Muscle of arm (tissue), 14 donors: ENCODE measurements at places on chromosomes 5 and 9.
A peak's percentile ranks its signal among the peaks of the same experiment; 100 is the strongest.

DNA sequence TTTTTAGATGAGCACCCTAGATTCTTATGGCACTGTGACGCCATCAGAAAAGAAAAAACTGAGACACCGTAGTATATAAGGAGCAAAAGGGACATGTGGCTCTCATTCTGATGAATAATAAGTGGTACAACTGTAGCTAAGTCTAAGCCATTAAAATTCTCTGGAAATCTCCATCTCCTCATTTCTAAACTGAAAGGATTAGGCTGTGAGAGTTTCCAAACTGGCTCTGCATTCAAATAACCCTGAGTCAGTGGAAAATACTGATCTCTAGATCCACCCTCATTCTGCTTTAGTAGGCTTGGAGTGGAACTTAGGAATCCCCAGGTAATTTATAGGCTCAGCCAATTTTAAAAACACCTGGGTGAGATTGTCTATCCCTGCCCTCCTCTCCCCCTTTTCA, 28.5 kb downstream of the PTAR1 start:
- DNase-seq, result no peak

GRCh38 chr5:156479849-156480248, 152.9 kb downstream of the SGCD start:
- no peak for DNase-seq

DNA sequence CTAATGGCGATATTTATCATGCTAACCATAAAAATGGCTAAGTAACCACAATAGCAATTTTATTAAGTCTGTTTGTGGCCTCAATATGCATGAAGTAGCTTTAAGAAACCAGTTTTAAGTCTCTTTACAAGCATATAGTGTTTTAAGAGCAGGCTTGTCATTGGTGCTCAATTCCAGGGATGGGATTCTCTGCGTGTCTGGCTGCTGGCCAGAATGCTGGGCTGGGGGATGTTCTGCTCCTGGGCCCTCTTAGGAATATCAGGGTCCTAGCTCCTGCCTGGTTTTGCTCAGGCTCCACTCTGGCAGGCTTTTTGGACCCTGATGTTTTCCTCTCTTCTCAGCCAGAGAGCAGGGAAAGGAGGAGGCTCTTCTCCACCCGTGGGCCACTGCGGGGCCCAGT, 127.2 kb downstream of the PDE8B start:
- peak; percentile 49 for DNase-seq

- DNase-seq, result no peak
Observed at GRCh38 chr5:169303119-169303515, 2.2 kb upstream of the SLIT3 start.

DNA sequence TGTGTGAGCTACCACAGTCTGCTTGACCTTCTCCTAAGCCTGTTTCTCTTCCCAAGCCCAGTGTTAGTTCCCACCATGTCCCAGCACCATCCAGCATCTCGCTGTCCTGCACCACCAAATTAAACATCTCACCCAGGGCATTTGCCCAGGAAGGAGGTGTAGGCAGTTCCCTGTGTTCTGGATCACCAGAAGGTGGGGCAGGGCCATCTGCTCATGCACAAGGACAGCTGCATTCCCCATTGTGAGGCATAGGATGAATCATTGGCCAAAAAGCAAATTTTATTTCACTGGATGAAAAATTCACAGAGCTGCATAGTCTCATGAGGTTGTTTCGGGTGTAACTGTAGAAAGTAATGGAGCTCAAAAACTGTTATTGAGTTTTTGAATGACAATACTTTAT, 89.5 kb upstream of the GRIA1 start:
- DNase-seq, result no peak

DNA sequence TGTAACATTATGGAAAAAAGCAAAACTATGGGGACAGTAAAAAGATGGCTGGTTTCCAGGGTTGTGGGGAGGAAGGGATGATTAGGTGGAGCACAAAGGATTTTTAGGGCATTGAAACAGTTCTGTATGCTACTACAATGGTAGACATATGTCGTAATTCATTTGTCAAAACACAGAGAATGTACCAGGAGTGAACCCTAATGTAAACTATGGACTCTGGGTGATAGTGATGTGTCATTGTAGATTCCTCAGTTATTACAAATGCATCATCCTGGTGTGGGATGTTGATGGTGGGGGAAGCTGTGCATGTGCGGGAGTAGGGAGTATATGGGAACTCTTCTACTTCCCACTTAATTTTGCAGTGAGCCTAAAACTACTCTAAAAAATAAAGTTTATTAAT, 135.0 kb upstream of the GABRP start:
- DNase-seq, result no peak

GRCh38 chr5:112800891-112801290, 60.2 kb upstream of the SRP19 start:
- no peak for DNase-seq

DNA sequence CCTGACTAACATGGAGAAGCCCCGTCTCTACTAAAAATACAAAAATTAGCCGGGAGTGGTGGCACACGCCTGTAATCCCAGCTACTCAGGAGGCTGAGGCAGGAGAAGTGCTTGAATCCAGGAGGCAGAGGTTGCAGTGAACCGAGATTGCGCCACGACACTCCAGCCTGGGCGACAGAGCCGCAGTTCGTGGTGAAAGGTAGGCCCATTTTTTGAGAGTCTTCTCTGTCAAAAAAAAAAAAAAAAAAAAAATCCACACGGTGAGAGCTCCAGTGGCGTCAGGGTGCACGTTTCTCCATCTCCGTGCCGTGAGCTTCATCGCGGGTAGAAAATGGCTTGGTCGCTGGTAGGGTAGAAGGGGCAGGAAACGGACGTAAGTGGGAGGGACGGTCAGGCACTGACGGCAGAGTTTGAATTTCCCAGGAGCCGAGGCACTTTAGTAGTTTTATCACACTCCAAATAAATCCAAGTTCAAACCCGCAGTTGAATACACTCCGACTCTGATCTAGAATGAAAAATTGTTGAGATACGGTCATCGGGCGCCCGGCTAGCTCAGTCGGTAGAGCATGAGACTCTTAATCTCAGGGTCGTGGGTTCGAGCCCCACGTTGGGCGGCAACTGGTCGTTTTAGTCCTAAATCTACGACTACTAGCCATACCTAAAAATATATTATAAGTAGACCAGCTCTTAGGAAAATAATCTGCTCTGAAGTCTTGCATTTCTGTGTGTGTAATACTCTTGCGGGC, 2.4 kb upstream of the TRIM7 start:
- peak; percentile 85 for DNase-seq

DNA sequence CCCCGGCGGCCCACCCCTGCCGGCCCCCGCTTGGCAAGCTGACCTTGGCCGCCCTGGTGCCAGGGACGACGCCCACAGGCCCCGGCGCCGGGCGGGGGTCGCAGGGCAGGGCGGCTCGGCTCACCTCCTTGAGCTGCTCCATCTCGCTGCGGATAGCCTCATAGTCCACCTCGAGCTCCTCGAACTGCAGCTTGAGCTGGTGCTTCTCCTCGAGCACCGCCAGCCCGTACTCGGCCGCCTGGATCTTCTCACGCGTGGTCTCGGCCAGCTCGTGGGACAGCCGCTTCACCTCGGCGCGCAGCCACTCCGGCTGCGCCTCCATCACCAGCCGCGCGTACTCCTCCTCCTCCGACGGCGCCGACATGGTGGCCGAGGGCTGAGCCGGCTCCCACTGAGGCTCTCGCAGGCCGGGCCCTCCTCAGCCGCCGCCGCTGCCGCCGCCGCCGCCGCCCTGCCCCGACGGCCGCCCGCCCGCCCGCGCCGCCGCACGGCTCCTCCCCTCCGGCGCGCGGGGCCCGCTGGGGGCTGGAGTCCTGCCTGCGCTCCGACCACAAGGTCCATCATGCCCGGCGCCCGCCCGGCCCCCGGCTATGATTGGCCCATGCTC, at the start of gene BICD2:
BICD2 (minus strand) TSS at position 453 of the 607 bp plus-strand sequence; CDS start at position 364, 89 bp downstream.
- DNase-seq, result no peak

DNA sequence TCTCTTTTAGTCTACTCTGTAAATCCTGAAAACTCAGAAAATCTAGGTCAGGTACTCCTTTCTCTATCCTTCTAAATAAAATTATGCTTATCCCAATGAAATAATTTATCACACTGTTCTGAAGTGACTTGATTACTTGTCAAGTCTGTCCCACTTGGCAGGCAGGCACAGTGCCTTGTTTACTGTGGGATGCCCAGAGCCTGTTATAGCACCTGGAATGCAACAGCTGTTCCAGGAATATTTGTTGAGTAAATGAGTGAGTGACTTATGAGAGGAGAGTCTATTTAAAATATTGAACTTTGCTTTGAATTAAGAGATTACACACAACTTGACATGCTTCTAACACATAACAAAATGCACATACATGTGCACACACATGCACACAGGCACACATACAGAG, 130.0 kb downstream of the MPDZ start:
- DNase-seq, result no peak

GRCh38 chr5:111582993-111583601, 70.8 kb upstream of the STARD4 start:
- no peak for DNase-seq

DNA sequence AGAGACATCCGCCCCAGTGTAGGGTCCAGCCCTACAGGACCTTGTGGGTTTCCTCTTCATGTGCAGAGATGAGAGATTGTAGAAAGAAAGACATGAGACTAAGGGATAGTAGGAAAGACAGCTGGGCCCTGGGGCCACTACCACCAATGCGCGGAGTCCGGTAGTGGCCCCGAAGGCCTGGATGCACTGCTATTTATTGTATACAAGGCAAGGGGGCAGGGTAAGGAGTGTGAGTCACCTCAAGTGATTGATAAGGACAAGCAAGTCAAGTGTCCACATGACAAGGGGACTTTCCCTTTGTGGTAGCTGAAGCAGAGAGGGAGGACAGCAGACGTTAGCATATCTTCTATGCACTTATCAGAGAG, 6.2 kb upstream of the TMEM141 start:
- no peak for DNase-seq

DNA sequence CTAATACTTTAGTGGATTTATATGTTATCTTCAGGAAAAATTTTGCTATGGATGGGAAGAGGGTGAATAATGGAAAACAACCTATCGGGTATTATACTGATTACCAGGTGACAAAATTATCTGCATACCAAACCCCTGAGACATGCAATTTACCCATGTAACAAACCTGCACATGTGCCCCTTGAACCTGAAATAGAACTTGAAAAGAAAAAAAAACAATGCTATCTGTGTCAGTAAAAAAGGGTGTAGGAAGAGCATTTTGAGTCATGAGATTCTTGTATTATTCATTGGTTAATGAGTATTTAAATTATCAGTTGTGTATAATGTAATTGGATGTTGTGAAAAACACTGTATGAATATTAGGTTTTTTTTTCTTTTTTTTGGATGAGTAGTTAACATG, 75.4 kb downstream of the PRR16 start:
- no peak for DNase-seq

- no peak for DNase-seq
Observed at GRCh38 chr9:93949694-93950449, 5.3 kb downstream of the BARX1 start.

GRCh38 chr5:170143091-170143490, 37.4 kb downstream of the FOXI1 start:
- DNase-seq, result no peak

- peak; percentile 78 for DNase-seq
Observed at GRCh38 chr5:57779383-57780223, 297.0 kb upstream of the ACTBL2 start.

DNA sequence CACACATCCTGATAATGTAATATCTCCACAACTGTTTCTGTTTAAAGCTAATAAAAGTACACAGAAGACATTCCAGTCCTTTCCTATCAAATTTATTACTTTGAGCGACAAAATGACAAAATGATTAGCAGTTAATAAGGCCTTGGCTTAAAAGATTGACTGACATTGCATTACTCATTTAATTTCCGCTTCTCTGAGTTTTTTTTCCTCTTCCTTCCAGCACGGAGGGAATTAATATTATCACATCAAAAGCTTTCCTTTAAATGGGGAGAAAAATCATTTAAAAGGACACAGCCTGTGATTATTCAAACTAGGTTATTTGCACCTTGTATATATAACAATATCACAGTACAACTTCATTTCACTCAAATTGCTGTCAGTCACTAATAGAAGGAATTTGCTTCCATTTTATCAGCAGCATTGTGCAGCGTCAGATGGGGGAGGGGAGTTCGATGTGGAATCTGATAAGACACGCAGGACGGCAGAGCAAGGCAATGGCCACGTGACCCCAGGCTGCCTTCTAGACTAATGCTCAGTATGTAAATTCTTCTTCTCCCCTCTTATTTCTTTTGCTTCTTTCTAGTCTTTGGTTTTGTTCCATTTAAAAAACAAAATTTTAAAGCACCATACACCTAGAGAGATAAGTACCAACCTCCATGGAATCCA, 400.5 kb downstream of the IRX1 start:
- DNase-seq, result no peak

DNA sequence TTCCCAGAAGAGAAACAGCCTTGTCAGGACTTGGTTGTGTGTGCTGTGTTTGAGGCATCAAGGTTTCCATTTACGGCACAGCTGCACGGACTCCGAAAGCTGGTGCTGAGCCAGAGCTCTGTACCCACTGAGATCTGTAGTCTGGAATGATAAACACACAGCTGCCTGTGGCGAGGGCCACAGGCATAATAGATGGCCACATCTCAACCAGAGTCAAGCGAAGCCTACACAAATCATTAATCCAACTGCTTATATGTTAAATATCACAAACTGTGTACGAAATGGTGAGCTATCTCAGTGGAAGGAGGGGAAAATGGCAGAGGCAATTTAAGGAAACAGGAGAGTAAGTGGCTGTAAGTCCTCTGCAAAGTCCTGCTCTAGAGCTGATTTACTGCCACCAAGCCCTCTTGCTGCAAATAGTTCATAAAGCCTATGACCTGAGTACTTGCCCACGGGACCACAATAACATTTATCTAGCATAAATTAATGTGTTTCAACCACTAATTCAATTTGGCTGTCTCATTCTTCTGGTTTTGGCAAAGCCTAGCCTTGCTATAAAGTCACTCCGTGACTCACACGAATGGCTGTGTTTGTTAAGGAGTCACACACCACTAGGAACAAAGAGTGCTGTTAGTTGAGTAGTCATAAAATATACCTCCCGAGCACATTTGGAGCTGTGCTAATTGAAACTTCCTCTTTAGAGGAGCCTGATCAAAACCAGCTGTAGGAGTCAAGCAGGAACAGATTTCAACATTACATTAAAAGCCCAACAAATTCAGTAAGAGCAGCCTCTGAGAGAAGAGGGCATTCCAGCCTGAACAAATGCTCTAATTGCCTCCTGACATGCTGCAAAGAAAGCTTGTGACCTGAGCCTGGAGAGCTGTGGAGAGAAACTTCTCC, 738.6 kb upstream of the ZNF608 start:
- DNase-seq, result peak; percentile 65

- DNase-seq, result no peak
Observed at GRCh38 chr5:8458038-8458383, 589.1 kb downstream of the MTRR start.

GRCh38 chr5:71528206-71528605, 58.9 kb upstream of the MCCC2 start:
- DNase-seq, result no peak
